ENCODE measurements at places on chromosomes 6 and 20.

DNA sequence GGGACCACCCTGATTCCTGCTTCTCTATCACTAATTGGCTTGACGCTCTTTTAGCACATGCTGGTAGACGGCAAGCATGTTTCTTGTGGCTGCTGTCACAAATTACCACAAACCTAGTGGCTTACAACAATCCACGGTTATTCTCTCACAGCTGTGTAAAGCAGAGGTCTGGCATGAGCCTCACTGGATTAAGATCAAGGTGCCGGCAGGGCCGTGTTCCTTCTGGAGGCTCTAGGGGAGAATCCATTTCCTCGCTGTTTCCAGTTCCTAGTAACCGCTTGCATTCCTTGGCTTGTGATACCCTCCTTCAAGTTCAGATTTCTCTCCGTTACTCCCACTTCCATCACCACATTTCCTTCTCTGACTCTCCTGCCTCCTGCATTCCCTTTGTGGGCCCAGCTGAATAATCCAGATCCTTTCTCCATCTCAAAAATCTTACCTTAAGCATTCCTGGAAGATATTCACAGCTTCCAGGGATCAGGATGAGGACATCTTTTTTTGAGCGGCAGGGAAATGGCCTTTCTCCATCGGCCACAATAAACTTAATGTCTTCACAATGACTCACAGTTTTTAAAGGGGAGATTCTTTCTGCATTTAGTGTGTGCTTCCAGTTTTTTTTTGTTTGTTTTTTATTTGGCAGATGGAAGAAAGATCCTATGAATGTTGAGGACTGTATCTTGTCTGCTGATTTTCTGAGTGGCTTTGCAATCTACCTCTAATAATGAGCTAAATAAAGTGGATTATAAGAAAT lies 39.9 kb downstream of the BMP6 start:
- DNase-seq = no peak

- DNase-seq = no peak
Observed at GRCh38 chr6:166719019-166719418, 92.0 kb upstream of the RPS6KA2 start.

DNA sequence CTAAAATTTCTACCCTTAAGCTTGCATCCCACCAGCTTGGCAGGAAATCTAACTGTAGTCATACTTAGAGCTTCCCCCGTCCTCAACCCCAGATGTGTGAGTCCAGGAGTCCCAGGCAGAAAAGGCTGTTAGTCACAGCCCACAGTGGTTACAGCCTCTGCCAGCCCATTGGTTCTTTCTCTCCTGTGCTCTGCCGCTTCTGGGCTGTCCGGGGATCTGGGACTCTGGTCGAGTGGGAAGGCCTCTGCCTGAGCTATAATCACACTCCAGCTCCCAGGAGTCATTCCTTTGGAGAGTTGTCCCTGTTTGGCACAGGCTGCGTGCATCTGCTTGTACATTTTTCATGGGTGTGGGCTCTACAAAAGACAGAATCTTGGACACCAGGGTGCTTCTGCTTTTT lies 45.6 kb upstream of the FYN start:
- DNase-seq = no peak

- no peak for DNase-seq
Observed at GRCh38 chr20:23019403-23019802, 15.7 kb upstream of the SSTR4 start.

DNA sequence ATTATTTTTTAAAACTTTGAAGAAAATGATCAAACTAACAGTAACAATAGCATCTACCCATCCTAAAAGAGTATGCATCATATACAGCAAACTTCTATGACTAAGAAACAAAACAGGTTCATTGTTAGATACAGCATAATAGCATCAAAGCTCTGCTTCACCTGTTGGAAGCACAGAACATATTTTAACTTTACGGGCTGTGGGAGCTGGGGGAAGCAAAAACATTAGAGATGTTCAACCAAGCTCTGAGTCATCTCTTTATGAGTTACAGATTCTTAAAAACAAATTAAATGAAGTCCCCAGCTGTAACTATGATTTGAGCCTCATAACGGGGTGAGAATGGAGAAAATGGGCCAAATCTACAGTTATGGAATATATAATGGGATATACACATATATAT lies 63.4 kb downstream of the SYNE1 start:
- no peak for DNase-seq

GRCh38 chr6:37759221-37760144 lies 60.0 kb upstream of the ZFAND3 start:
- no peak for DNase-seq

- DNase-seq = no peak
Observed at GRCh38 chr6:126307849-126308248, 32.1 kb upstream of the CENPW start.

Measured in GM12891 (cell line).